ENCODE measurements at places on chromosomes 5 and 9. TPM values are rescaled to one million over a fixed set of nuclear protein-coding genes. Genes with fewer than 3 reads are reported as not detected.

GRCh38 chr5:179905161-179905560 is 2.5 kb downstream of the TBC1D9B start:
- no peak for DNase-seq

DNA sequence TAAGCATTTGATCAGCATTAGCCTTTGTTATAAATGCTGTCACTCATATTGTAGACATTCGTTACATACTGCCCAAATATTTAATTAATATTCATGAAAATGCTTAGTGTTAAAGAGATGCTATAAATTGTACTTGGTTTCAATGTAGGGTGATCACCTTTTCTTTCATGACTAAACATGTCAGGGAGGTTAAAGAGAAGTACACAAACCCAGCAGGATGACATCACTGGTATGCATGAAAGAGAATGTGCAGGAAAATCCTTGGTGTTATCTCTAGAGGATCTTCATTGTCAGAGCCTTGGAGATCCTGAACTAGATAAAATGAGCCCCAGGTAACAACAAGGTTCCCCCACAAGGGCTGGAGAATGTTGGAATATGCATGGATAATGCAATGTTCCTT is 33.0 kb upstream of the SV2C start:
- no peak for DNase-seq

- DNase-seq: no peak
Measured at GRCh38 chr5:66843065-66843464, 246.9 kb downstream of the MAST4 start.

- DNase-seq: no peak
Measured at GRCh38 chr5:175470781-175471180, 7.6 kb upstream of the SFXN1 start.

- peak; percentile 96 for DNase-seq
Measured at GRCh38 chr9:127154390-127155191, 32.2 kb upstream of the ANGPTL2 start.

- DNase-seq: peak; percentile 85
Measured at GRCh38 chr5:103562453-103563157, at the start of gene NUDT12. TSS of gene NUDT12 (minus strand) at chr5:103562789. CDS start at chr5:103560248, 2,541 bp downstream.

DNA sequence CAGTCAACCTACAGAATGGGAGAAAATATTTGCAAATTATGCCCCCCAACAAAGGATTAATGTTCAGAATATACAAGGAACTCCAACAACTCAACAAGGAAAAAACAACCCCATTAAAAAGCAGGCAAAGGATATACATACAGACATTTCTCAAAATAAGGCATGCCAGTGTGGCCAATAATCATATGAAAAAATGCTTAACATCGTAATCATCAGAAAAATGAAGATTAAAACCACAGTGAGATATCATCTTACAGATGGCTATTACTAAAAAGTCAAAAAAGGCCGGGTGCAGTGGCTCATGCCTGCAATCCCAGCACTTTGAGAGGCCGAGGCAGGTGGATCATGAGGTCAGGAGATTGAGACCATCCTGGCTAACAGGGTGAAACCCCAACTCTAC is 103.2 kb downstream of the KLHL3 start:
- DNase-seq: peak; percentile 22

DNA sequence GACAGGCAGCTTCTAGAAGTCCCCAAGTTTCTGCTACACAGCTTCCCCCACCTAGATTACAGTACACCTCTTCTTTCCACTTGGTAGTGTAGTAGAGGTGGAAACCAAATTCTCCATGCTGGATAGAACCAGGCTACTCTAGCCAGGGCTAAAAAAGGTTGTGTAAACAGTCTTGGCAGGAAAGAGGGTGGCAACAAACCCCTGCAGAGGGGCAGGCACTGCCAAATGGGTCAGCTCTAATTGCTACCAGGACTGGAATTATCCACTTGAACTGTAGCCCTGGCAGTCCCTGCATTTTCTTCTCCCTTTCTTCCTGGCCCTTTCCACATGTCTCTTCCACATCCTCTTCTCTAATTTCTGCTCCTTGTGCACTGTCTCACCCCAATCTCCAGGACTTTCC is 24.8 kb downstream of the RANBP3L start:
- no peak for DNase-seq

The MYO10 gene
- 95.5 TPM for total RNA-seq

GRCh38 chr5:173451031-173451430 is 122.8 kb upstream of the STC2 start:
- no peak for DNase-seq

- DNase-seq: no peak
Measured at GRCh38 chr9:22175972-22176545, 167.0 kb upstream of the CDKN2B start.

DNA sequence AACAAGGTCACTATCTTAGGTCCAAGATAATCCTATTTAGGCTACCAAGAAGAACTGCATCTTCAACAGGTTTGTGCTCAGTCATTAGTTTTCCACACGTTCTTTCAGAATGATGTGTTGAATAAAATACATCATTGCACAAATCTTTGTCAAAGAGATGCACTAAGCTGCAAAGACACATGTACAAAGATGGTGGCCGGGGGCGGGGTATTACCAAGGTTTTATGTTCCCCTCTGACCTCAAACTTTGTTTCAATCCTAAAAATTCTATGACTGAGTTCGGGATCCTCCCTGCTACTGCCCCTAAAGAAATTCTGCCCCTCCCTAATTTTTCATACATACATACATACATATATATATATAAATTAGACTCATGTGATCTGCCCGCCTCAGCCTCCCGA is 14.2 kb downstream of the HSPA9 start:
- DNase-seq: no peak

- no peak for DNase-seq
Measured at GRCh38 chr5:38456657-38457399, 99.6 kb downstream of the LIFR start.

DNA sequence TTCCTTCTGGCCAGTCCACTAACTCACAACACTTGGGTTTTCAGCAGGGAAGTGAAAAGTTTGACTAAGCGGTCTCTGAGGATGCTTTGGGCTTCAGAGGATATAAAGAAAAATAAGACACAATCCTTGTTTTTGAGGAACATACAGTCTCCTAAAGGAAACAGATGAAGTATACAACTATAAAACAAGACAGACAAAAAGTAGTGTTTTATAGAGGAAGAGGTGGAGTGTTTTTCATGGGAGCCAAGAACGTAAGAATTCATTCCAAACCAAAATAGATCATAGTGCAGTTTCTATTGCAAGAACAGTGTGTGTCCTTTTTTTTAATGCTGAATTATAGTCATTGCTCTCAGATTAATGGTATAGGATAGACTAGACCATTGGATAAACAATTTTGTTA is 586.9 kb upstream of the BRINP1 start:
- DNase-seq: no peak

- no peak for DNase-seq
Measured at GRCh38 chr9:90774682-90775081, 26.9 kb upstream of the SYK start.

DNA sequence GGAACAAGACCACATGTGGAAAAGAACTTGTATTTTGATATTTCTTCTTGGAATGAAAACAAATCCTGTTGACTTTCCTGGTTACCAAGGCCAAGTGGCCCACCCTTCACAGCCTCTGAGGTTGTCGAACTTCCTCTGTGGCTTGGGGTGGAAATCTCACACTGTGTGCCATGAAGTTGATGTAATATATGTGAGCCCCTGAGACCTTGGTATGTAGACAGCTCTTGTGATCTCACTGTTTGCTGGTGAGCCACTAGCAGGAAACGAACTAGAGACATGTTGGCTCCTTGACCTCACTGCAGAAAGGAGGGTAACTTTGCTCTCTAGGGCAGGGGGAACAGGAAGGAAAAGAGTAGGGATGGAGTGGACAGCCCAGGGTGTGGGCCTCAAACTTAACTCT is 159.4 kb downstream of the ARHGAP26 start:
- DNase-seq: no peak

The APBA1 gene
- 8.8 TPM for total RNA-seq

DNA sequence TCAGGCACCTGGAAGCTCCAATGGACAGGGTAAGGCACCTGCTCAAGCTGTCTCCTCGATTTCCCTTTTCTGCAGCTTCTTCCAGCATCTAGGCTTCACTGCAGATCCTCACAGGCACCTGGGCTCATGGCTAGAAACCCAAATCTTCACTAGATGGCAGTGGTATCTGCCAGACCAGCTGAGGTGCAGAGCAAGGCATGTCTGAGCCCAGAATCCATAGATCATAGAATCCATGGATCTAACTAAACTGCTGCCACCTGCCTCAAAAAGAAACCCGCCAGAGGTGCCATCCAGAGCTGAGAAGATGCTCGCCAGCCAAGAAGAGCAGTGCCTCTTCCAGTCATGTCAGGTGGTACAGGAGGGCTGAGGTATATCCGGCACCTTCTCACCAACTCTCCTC is 6.9 kb downstream of the SHC3 start:
- DNase-seq: no peak

The AGXT2 gene
- total RNA-seq: not detected

The PDGFRB gene
- total RNA-seq: 151 TPM

The SNCB gene
- total RNA-seq: 0.17 TPM

GRCh38 chr5:132725745-132726144 is 11.6 kb downstream of the KIF3A start:
- DNase-seq: no peak

GRCh38 chr5:143880178-143880577 is 68.2 kb downstream of the HMHB1 start:
- DNase-seq: peak; percentile 75

The ZNF474 gene
- total RNA-seq: under 0.01 TPM

DNA sequence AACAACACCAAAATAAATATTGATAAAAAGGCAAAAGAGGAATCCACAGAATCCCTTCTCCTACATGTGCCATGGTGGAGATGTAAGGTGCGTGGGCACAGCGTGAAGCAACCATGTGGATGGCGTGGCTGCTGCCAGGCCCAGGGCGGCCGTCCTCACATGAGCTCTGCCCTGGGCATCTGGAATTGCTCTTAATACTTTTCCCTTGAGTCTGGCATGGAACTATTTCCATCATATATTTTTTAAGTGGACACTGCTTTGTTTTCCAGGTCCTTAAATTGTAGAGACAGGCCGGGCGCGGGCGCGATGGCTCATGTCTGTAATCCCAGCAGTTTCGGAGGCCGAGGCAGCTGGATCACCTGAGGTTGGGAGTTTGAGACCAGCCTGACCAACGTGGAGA is 349.3 kb downstream of the IRX1 start:
- no peak for DNase-seq

The ORM1 gene
- not detected for total RNA-seq

- no peak for DNase-seq
Measured at GRCh38 chr5:176847148-176847547, 36.8 kb downstream of the UNC5A start.

The WDR31 gene
- 4.0 TPM for total RNA-seq

The FAT2 gene
- total RNA-seq: under 0.01 TPM

The BASP1 gene
- 186 TPM for total RNA-seq

DNA sequence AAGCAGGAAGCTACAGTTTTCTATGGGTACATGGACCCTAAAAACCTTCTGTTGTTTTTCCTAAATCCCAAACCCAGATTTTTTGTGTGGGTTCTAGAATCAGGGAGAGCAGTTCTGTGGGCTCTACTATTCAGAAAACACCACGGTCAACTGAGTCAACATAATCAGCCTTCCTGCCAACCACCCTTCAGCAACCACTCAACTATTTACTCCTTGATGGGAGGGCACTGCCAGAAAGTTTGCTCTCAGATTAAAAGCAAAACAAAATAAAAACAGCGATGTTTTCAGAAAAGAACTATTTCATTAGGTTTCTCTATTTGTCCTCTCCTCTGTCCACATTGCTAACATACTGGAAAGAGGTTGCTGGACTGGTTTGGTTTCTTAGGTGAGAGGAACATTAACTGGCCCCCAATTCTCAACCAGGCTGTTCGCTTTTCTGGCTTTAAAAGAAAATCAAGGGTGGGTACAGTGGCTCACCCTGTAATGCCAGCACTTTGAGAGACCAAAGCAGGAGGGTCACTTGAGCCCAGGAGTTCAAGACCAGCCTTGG is 72.3 kb downstream of the GCNT1 start:
- no peak for DNase-seq

GRCh38 chr5:68352166-68352565 is 136.6 kb downstream of the PIK3R1 start:
- no peak for DNase-seq

- DNase-seq: no peak
Measured at GRCh38 chr9:297104-297972, 82.7 kb downstream of the DOCK8 start.

The LVRN gene
- total RNA-seq: 0.17 TPM

GRCh38 chr9:31304576-31304975 is 1079.9 kb upstream of the ACO1 start:
- DNase-seq: peak; percentile 85

DNA sequence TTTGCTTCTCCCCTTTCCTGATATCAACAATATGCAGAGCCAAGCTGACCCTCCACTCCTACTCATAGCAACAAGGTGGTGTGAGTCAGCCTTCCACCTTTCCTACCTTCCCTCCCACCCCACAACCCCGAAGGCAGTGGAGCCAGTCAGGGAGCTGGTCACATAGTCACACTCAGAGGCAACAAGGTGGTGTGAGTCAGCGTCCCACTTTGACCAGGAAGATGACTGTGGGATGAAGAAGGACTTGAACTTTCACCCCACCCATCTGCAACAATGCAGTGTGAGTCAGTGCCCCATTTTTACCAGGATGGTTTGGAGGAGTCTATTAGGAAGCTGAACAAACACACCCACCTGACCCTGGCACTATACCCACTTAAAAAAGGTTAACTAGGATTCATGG is 30.1 kb upstream of the ZNF782 start:
- DNase-seq: peak; percentile 44

The OBP2B gene
- total RNA-seq: not detected

The C5orf46 gene
- not detected for total RNA-seq

The MARCHF6 gene
- 67.9 TPM for total RNA-seq

DNA sequence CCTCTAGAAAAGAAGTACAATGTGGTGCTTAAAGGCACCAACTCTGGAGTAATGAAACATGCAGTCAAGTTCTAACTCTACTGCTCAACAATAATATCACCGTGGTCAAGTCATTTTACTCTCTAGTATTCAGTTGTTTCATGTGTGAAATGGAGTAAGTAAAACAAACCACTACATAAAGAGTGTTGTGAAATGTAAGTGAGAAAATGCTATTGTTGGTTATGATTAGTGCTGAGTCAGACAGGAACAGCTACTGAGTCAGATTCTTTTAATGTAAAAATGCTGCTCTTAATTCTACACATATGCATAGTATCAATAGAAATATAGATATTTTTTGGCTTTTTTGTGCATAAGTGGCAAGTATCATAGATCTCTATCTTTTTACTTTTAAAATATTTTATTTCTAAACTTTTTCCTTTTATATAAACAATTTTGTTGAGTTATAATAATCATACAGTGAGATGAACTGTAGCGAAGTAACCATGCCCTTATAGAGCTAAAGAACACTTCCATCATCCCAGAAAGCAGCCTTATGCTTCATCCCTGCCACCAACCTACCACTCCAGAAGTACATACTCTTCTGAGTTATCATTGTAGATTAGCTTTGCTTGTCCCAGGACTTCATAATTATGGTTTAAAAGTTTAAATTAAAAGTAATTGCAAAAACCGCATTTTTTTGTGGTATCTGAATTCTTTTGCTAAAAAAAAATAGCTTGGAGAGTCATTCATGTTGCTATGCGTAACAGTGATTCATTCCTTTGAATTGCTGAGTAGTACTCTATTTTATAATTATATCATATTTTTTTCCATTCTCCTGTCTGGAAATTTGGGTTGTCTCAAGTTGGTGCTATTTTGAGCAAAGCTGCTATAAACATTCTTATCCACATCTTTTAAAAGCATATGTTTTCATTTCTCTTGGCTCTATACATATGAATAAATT is 548.2 kb upstream of the CLINT1 start:
- peak; percentile 67 for DNase-seq

Data from fibroblast of lung (primary cell).